ENCODE measurements at places on chromosomes 7 and 10.
A peak's percentile ranks its signal among the peaks of the same experiment; 100 is the strongest.

DNA sequence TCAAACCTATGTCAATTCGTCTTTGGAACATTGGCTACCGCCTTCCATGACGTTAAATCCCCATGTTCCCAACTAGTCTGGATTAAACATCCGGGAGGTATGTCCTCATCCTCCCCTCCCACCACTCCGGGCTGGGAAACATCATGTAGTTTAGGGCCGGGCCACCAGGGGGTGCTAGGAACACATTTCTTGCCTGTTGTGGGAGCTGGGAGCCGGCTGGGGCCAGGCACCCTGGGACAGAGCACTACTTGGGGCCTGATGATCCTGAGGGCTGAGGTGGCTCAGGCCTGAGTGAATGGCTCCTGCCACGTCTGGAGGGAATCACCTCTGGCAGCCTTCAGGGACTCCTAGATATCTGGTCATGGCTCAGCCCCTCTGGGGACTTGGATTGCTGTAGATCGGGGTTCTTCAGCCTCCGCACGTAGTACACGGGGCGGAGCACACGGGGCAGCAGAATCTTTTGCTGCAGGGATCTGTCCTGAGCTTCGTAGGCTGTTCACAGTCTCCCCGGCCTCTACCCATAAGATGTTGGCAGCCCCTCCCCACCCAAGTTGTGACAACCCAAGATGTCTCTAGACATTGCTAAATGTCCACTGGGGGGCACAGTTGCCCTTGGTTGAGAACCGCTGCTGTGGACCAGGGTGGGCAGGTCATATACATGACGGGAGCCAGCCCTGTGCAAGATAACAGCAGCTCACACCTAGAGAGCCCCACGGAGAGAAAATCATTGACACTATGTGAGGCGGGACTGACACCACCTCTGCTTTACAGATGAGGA lies 141.2 kb upstream of the ZNF716 start:
- DNase-seq = peak; percentile 5

DNA sequence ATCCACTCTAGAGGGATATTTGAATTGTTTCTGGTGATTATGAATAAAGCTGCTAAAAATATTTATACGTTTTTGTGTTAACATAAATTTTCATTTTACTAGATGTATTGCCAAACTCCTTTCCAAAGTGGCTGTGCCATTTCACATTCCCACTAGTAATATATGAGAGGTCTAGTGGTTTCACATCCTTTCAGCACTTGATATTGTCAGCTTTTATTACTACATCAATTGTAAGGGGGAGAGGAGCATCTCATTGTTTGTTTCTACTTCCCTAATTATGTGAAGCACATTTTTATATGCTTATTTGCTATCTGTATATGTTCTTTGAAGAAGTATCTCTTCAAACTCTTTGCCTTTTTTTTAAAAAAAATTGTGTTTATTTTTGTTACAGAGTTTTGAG lies 184.5 kb downstream of the ADK start:
- no peak for DNase-seq

DNA sequence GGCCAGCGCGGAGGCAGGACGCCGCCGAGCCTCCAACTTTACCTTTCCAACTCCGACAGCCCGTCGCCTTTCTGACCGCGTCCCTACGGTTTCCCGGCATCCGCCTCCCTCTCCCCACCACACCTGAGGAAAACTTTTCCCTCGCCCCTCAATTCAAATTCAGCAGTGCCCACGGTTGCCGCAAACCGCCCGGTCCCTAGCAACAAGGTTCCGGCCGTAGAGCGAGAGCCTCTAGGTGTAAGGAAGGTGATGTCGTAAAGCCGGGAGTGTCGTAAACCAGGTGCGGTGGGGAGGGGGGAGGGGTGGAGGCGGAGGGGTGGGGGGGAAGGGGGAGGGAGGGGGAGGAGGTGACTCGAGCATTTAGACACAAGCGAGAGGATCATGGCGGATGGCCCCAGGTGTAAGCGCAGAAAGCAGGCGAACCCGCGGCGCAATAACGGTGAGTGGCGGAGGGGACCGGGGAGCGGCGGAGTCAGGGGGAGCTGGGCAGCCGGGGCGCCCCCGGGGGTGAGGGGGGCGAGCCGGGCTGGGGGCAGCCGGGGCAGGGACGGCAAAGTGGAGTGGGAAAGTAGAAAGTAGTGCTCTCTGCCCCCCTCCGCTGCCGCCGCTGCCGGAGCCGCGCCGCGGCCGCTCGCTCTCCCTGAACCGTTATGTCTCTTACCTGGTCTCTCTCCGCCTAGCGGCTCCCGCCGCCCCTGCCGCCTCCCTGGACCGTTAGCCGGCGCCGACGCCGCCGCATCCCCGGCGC lies at the start of gene ZEB1:
Gene ZEB1, plus strand, starts transcription at position 363 of the 748 bp plus-strand sequence. Its CDS starts 19 bp downstream, at position 382.
- peak; percentile 76 for DNase-seq

- DNase-seq = peak; percentile 33
These were observed 55.2 kb upstream of the GSDME start for GRCh38 chr7:24812305-24812945.

- peak; percentile 44 for DNase-seq
These were observed 19.4 kb downstream of the ITGB1 start for GRCh38 chr10:32938554-32939061.

GRCh38 chr10:116620423-116621400 lies at the start of gene PNLIPRP2:
Gene PNLIPRP2, plus strand, starts transcription at chr10:116620953.
- no peak for DNase-seq

DNA sequence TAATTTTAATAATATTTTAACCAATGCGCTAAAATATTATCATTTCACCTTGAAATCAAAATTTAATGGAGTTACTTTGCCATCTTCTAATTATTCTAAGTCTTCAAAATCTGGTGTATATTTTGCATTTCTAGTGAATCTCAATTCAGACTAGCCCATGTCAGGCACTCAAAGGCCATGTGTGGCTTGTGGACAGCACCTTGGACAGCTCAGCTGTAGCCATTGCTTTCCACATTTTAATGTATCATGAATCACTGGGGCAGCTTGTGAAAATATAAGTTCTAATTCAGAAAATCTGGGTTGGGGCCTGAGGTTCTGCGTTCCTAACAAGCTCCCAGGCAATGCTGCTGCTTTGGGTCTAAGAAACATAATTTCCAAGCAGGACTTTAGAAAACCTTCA lies 57.2 kb downstream of the MGAM2 start:
- no peak for DNase-seq

- peak; percentile 77 for DNase-seq
These were observed 26.6 kb upstream of the ASCC1 start for GRCh38 chr10:72242675-72243074.

GRCh38 chr7:112400141-112400540 lies 50.1 kb upstream of the IFRD1 start:
- no peak for DNase-seq

DNA sequence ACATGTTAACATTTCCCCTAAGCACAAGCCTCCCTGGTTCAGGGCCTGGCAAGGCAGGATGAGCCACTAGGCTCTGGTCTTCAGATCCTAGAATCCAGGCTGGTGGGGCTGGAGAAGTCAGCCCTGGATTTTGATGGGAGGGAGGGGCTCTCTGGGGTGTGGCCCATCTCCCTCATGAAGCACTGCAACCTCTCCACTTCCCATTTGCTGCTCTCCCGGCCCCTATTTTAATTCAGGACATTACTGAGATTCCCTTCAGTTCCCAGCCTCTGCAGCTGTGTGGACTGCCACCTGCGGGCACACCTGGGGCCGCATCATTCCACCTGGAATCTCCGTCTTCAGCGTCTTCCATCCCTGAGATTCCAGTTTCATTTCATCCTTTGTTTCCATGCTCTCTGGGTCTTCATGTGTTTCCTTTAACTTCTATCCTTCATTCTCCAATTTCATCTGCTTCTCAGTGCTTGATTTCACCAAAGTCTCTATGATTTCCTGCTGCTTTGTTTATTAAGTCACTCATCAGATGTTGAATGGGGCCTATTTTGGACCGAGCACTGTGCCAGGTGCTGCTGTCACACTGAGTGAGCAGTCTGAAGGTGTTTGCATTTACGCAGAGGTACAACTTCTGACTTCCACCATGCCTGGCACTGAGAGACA lies 253.6 kb downstream of the WDR37 start:
- DNase-seq = no peak

DNA sequence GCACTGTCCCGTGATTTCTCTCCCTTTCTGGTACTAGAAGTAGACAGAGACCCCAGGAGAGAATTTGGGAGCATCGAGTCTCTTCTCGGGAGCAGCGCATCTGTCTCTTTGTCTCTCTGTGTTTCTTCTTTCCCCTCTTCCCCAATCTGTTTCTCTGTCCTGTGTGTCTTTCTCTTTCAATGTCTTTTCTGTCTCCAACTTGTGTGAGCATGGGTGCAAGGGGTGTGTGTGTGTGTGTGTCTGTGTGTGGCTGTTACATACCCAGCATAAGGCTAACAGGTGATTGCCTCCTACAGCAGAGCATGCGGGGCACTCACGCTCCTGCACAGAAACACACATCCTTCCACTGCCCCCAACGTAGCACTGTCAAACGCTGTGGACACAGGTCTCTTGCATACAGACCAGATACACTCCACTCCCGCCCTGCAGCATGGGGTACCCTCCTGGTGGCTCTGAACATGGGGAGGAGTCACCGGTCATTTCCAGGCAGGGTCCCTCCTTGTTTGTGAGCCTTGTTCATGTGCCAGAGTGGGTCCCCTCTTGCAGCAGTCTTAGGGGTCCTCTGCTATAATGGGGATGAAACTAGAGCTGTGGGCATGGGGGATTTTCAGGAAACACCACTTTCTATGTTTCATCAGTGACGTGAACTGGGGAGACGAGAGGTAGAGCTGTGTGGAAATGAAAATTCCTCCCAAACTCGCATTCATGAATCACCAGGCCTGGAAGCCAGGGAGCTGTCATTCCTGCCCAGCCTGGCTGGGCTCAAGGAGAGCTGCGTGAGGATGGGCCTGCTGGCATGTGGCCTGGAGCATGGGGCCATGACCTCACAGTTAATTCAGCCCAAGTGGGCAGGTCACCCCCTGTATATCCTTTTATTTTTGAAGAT lies 980 bp downstream of the ADAMTS14 start:
- peak; percentile 57 for DNase-seq

- DNase-seq = no peak
These were observed 31.5 kb upstream of the ADCYAP1R1 start for GRCh38 chr7:31020652-31021051.

- no peak for DNase-seq
These were observed 12.4 kb upstream of the SCRN1 start for GRCh38 chr7:30001998-30002397.

- DNase-seq = no peak
These were observed 239.2 kb upstream of the ZMIZ1 start for GRCh38 chr10:78829565-78829964.

GRCh38 chr7:84204655-84205054 lies 10.1 kb upstream of the SEMA3A start:
- DNase-seq = no peak

GRCh38 chr10:24617771-24618396 lies 105.8 kb downstream of the ARHGAP21 start:
- peak; percentile 63 for DNase-seq

DNA sequence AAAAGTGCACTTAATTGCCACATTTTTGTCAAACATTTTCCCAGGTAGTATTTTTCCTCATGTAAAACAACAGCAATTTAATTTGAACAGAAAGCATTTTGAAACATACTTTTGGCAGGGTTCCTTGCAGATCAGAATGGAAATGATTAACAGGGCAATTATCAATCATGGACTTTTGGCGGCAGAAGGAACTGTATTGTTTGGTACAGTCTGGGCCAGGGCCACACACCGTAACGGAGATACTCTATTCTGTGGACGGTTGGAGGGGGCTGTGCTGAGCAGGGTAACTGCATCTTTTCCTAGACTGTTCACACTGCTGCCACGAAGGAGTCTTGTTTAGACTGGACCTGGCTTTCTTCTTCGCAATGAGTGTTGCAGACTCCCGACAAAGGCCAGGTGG lies 62.3 kb downstream of the EGFR start:
- no peak for DNase-seq

- no peak for DNase-seq
These were observed 157.4 kb upstream of the MAGI2 start for GRCh38 chr7:79610748-79611304.

All from heart right ventricle (tissue), 16 donors.